Spleen (tissue), 13 donors: ENCODE measurements at places on chromosomes 16 and 17. TPM values are rescaled to one million over a fixed set of nuclear protein-coding genes. Genes with fewer than 3 reads are reported as not detected.

Gene ZNF629
- polyA plus RNA-seq: 1.7 TPM

Gene GPR139
- polyA plus RNA-seq: not detected

Gene GID4
- 3.9 TPM for polyA plus RNA-seq

Gene GPR142
- polyA plus RNA-seq: 0.09 TPM

Gene PROCA1
- 6.0 TPM for polyA plus RNA-seq

Gene CDH1
- polyA plus RNA-seq: 6.9 TPM

Gene CCL1
- polyA plus RNA-seq: not detected

Gene LGALS9B
- 0.33 TPM for polyA plus RNA-seq

Gene SEPTIN12
- polyA plus RNA-seq: 0.37 TPM

Gene TEX14
- polyA plus RNA-seq: 0.30 TPM

Gene TP53TG3C
- not detected for polyA plus RNA-seq

Gene MYCBPAP
- 0.15 TPM for polyA plus RNA-seq

Gene RMI2
- 5.8 TPM for polyA plus RNA-seq

Gene PLEKHH3
- 9.4 TPM for polyA plus RNA-seq
